Frontal cortex (tissue), 4 donors: ENCODE measurements at places on chromosomes 7 and 10. TPM values are rescaled to one million over a fixed set of nuclear protein-coding genes. Genes with fewer than 3 reads are reported as not detected.

- no peak for DNase-seq
Observed at GRCh38 chr10:103720964-103721335, 134.4 kb downstream of the SH3PXD2A start.

- DNase-seq: no peak
Observed at GRCh38 chr7:140723006-140723405, 26.5 kb downstream of the NDUFB2 start.

DNA sequence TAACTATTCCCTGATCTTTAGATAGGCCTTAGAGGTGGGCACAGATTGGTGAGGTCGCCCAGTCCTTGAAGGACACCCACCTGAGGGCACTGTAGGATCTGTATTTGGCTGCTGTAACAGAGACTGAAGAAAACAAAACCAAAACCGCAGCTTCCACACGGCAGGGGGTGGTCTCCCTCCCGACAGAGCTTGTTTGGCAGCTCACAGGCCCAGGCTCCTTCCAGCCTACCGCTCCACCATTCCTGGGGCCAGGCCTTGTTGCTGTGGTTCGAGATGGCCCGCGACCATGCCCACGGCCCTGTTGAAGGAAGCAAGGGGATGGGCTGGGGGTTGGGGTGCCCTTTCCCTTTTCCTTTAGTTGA lies 30.4 kb downstream of the ZNF783 start:
- DNase-seq: no peak

GRCh38 chr7:128835790-128836641 lies 5.8 kb downstream of the FLNC start:
- no peak for DNase-seq

DNA sequence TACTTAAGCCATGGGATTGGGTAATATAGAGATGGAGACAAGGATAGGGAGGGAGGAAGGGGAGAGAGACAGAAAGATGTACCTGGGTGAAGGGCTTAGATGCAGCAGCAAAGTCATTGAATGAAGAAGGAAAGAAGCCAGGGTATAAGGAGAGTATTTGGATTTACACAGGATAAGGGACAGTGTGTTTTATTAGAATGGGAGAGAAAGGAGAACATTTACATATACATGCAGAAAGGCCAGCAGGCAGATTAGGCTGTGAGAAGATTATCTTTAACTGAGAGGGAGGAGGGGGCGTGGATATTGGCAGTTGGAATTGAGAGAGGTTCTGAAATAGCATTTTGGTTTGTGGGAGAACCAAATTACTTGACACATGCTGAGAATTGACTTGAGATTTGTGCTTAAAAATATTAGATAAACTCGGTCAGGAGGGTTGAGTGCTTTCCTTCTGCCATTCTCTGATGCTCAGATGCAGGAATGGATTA lies 161.5 kb upstream of the ZNF804B start:
- DNase-seq: no peak

GRCh38 chr7:123367031-123367430 lies 167.3 kb upstream of the SLC13A1 start:
- DNase-seq: no peak

DNA sequence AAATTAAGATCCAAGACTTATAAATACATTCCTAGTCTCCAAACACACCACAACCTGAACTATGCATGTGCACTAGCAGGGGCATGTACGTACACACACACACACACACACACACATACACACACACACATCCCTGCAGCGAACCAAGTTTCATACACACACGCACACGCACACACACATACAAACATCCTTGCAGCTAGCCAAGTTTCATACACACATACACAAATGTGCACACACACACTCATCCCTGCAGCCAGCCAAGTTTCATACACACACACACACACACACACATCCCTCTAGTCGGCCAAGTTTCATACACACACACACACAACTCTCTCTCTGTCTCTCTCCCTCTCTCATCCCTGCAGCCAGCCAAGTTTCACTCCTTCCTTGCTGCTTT lies 82.7 kb upstream of the WIPF3 start:
- DNase-seq: no peak

DNA sequence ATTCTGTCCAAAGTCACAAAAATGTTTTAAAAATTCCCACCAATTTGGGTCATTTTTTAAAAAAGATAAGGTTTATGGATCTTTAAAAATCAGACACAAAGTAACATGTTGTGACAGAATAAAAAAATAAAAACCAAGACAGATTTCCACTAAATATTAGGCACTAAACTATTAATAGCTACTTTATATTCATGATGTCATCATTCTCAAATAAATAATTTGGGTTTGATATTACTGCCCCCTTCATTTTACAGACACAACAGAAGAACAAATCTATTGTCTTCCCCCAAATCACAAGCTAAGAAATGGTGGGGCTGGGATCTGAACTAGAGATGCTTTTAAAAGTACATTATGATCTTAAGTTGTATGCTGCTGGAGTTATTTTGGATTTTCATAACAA lies 119.4 kb downstream of the MICU1 start:
- DNase-seq: no peak

GRCh38 chr7:134396031-134396430 lies 62.9 kb downstream of the AKR1B1 start:
- no peak for DNase-seq

- peak; percentile 25 for DNase-seq
Observed at GRCh38 chr10:62805231-62806099, 945 bp downstream of the ADO start.

GRCh38 chr10:103564776-103565520 lies 71.4 kb downstream of the NEURL1 start:
- no peak for DNase-seq

DNA sequence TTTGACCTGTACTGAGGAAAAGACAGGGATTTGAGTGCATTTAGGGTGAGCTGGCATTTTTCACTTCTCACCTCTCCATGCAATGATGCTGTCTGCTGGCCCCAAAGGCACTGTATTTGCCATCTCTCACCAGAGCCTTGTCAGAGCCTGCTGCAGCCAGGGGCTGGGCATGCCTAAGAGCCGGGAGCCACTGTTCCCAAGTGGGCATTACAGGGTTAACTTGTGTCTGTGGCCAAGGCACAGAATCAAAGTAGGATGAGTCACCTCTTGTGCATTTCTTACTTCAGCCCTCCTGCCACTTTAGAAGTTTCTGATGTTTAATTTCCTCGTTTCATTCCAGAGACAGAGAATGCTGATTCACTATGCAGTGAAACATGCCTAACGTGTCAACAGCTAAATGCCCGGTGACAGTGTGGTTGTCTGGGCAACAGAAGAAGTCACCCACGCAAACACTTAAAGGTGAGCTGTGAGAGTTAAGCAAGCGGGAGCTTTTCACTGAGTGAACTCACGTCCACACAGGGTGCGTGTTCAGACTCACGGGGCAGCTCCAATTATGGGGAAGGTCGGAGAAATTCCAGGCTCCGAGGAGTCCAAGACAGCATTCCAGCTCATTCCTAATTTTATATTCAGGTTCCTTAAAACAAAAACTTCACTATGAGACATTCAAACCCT lies 57.1 kb upstream of the IGFBP3 start:
- DNase-seq: peak; percentile 35

GRCh38 chr7:124388751-124389150 lies 355.9 kb upstream of the TMEM229A start:
- DNase-seq: no peak

DNA sequence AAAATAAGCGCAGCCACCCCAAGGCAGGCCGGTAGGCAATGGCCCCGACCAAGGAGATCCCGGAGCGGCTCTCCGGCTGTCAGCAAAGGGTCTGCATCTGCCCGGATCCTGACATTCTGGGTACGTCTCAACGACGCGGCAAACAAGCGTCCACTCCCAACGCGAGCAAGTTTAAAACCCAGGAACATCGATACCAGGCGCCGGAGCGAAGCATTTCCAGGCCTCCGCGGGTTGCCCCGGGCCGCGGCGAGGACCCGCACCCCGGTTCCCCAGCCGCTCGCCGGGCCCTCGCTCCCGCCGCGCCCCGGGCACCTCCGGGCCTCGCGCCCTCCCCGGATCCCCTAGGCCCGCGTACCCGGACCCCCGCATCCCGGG lies 453 bp downstream of the URGCP start:
- peak; percentile 57 for DNase-seq

DNA sequence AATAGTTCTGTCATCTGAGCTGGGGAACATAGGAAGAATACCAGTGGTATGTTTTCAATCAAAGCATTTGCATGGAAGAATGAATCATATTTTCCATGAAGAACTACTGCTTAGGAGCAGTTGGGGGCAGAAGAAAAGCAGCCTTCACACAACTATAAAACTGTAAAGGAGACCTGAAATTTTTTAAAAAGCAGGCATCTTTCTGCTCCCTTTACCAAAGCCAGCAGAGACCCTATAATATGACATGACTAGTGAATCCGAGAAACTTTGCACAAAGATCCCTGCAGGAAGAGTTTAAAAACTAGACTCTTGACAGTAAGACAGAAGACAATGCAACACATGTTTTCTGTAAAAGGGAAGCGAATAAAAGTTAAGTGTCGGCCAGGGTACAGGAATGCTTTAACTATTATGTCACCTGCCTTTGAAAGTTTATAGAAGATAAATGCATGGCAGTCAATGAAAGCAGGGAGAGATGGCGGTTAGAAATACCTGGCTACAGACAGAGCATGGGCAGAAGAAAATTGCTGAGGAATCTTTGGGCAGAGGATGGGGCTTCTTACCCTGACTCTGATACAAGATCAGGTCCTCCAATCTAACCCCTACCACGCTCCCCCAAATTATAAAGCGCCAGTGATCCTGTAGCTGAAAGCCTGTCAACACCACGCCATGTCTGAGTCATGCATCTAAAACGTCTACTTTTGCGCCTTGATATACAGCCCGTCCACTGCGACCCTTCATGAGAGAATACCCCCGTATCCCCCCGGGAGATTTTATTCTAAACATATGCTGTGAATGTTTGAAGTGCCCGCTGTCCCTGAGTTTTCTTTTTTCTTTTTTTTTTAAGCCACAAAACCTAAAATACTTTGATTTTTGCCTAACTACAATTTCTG lies 93.1 kb downstream of the GLI3 start:
- no peak for DNase-seq

GRCh38 chr10:8576281-8576680 lies 521.8 kb downstream of the GATA3 start:
- no peak for DNase-seq

GRCh38 chr7:25444991-25445390 lies 216.7 kb upstream of the NPVF start:
- DNase-seq: no peak

- no peak for DNase-seq
Observed at GRCh38 chr10:93476756-93477155, 5.4 kb downstream of the MYOF start.

DNA sequence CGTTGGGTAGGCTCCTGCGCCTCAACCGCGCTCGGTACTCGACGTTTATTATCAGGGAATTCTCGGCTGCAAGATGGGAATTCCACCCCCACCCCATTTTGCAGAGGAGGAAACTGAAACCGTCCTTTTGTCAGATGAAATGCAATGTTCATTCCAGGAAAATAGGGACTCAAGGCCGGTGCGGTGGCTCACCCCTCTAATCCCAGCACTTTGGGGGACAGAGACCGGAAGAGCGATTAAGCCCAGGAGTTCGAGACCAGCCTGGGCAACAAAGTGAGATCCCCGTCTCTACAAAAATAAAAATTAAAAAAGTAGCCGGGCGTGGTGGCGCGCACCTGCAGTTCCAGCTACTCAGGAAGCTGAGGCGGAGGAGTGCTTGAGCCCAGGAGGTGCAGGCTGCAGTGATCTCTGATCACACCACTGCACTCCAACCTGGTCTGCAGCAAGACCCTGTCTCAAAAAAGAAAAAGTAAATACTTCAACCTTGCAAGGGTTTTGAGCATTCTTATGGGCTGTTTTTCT lies 720 bp upstream of the RFC2 start:
- DNase-seq: no peak

DNA sequence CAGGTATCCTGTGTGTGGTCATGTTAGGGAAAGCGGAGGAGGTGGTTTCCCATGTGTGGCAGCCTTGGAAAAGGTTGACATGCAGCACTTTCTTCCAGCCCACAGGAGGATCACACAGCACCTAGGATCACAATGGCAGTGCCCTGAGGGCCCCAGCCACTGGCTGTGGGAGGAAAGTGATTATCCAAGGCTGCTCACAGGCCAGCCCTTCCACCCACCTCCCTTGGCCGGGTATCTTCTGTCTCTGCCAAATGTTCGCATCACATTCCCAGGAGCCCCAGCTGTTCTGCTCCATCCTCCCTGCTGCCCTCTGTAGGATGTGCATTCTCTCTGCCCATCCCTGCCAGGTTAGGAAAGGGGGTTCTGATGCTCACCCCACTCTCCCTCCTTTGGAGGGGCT lies 2.5 kb upstream of the MLXIPL start:
- DNase-seq: no peak

DNA sequence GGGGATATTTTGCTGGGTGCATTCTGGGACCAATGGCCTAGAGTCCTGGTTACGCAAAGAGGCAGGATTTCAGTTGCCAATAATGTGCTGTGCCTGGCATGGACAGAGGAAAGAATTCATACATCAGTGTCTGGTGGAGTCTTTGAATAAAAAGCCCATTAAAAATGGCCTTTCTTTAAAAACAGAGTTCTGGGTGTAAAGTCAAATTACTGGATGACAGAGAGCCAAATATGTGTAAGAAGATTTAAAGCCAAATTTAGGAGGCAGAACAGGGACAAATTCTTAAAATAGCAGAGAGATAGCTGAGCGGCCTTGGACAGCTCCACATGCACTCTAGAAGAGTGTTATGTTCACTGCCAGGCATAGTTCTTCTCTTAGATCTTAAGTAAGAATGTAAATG lies 60.8 kb upstream of the MEOX2 start:
- no peak for DNase-seq

DNA sequence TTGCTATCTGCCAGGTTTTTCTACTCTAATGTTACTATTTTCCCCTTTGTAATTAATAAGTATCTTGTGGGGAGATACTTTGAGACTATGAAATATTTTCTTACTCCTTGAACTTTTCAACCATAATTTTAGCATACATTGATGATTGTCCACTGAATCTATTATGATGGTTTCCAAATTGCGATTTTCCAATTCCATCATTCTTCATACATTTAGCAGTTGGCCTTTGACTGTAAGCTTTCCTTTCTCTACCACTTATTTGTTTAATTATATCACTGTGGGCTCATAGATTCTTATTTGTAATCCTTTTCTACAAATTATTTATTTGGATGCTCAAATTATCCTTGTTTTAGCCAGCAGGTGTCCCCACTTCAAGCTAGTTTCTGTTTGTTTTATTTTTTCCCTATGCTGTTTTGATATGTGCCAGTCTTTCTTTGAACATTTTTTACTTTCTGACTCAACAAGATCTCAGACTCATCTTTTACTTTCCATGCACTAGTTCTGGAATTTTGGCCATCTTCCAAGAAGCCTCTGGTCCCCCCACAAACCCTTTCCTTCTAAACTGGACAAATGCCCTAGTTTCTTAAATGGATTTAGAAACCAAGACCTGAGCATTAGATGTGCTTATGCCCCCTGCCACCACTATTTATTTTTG lies 11.4 kb upstream of the MRPS16 start:
- DNase-seq: no peak

Gene ACSM6
- total RNA-seq: not detected

Gene XPNPEP1
- 79.9 TPM for total RNA-seq

Gene HECTD2
- total RNA-seq: 58.3 TPM

Gene NUP42
- total RNA-seq: 60.7 TPM

Gene OR9A2
- total RNA-seq: under 0.01 TPM

Gene MYL10
- total RNA-seq: not detected

Gene ENTPD1
- 6.9 TPM for total RNA-seq

Gene MOGAT3
- total RNA-seq: not detected

Gene ITPRID1
- total RNA-seq: 1.2 TPM

Gene REPIN1
- 29.3 TPM for total RNA-seq

Gene FFAR4
- not detected for total RNA-seq

Gene CCL24
- total RNA-seq: not detected

Gene SORCS1
- total RNA-seq: 16.7 TPM
